ENCODE measurements at places on chromosomes 1 and 21. TPM values are rescaled to one million over a fixed set of nuclear protein-coding genes. Genes with fewer than 3 reads are reported as not detected.

DNA sequence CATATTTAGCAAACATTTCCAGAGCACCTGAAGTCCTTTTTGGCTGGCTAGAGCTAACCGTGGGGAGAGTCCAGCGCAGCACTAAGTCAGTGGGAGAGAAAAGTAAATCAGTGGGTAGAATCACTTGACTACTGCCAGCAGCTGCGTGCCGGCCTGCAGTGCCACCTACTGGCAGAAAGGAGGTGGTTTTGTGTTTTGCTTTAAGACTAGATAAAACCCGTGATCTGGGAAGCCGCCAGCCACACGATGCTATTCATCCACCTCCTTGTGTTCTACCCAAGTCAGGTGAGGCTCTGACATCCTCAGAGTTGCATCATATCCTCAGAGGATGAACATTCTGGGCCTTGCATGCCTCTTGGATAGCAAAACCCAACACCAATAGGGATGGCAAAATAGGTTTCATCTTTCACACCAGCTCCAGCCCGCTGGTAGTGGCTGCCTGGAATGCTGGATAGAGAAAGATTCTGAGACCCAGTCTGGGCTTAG is 14.1 kb upstream of the HEYL start:
- no peak overlapping the region for H3K4me3 ChIP-seq
- H3K27ac ChIP-seq = no peak overlapping the region
- DNase-seq = peak; percentile 60
- peaks cover 20% of the 10 kb centered on the region for H3K4me1 ChIP-seq

PBX1 gene
- total RNA-seq = not detected

HSPG2 gene
- 3.9 TPM for total RNA-seq

DNA sequence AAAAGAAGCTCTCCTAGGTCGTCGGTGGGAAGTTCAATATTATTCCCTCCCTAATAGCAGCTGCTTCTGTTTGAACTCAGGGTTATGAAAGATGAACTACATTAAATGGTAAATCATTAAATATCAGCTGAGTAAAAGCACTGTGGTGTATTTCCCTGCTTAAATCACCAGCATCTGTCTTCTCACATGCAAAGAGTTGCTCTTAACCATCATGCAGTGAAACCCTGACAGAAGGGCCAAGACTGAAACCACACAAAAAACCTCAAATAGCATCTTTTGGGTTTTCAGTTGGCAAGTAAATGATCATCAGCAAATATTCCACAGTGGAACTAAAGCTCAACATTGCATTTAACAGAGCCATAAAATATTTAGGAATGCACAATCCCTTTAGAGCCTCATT is 380.0 kb upstream of the ADGRL2 start:
- no peaks in the 10 kb centered on the region for H3K27me3 ChIP-seq
- no peak overlapping the region for H3K4me3 ChIP-seq
- H3K4me1 ChIP-seq = no peaks in the 10 kb centered on the region
- no peak for DNase-seq

DNA sequence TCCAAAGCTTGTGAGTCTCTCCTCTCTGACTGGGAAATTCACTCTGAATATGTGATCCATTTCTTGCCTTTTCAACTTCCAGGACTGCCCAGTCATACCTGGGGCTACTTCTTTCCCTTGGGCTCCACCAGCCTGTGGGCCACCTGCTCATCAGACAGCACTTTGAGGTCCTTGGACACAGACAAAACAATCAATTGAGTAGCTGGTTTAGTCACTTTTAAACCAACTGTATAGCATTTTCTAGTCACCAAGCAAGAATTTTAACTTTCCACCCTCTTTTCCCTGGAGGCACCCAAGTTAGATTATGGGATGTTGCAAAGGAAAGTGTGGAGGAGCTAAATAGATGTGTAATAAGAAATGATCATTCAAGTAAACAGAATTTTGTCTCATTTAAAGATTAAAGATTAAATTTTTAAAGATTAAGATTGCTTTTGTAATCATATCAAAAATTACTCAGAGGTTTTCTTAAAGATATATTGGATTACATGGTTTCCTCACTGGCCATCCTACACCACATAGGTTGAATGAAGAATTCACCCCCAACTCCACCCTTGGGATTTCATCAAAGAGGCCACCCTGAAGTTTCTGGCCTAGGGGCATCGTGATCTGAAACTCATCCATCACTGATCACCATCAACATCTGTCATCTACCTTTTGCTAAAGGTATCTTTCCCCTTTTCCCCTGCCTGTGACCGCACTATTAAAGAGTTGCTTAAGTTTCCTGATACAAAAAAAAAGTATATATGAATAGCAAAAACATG is 219.2 kb upstream of the NR5A2 start:
- no peak for DNase-seq
- H3K27me3 ChIP-seq = no peaks in the 10 kb centered on the region
- H3K36me3 ChIP-seq = no peaks in the 10 kb centered on the region
- no peak overlapping the region for H3K4me3 ChIP-seq
- no peak overlapping the region for H3K27ac ChIP-seq

KCNQ4 gene
- total RNA-seq = 0.57 TPM

- peaks cover 26% of the 10 kb centered on the region for H3K27me3 ChIP-seq
- no peak for DNase-seq
Observed at GRCh38 chr1:98001764-98002163, 80.9 kb upstream of the DPYD start.

GRCh38 chr1:151124763-151125403 is 21.5 kb downstream of the SEMA6C start:
- H3K36me3 ChIP-seq = peaks cover 3% of the 10 kb centered on the region
- H3K27ac ChIP-seq = no peak overlapping the region
- DNase-seq = no peak
- H3K4me3 ChIP-seq = no peak overlapping the region
- H3K4me1 ChIP-seq = no peaks in the 10 kb centered on the region

GRCh38 chr1:201647094-201647493 is 108.2 kb downstream of the NAV1 start:
- H3K36me3 ChIP-seq = no peaks in the 10 kb centered on the region
- H3K4me3 ChIP-seq = no peak overlapping the region
- DNase-seq = no peak
- H3K4me1 ChIP-seq = no peaks in the 10 kb centered on the region
- peaks cover 45% of the 10 kb centered on the region for H3K27me3 ChIP-seq

GRCh38 chr1:218135371-218135770 is 149.7 kb upstream of the RRP15 start:
- H3K36me3 ChIP-seq = no peaks in the 10 kb centered on the region
- no peak overlapping the region for H3K27ac ChIP-seq
- no peaks in the 10 kb centered on the region for H3K4me1 ChIP-seq
- H3K27me3 ChIP-seq = no peaks in the 10 kb centered on the region

- no peak for DNase-seq
- H3K27me3 ChIP-seq = peaks cover 1% of the 10 kb centered on the region
- no peaks in the 10 kb centered on the region for H3K4me1 ChIP-seq
- H3K4me3 ChIP-seq = no peak overlapping the region
Observed at GRCh38 chr1:5447503-5447960, 544.7 kb downstream of the NPHP4 start.

MYOG gene
- not detected for total RNA-seq

DNA sequence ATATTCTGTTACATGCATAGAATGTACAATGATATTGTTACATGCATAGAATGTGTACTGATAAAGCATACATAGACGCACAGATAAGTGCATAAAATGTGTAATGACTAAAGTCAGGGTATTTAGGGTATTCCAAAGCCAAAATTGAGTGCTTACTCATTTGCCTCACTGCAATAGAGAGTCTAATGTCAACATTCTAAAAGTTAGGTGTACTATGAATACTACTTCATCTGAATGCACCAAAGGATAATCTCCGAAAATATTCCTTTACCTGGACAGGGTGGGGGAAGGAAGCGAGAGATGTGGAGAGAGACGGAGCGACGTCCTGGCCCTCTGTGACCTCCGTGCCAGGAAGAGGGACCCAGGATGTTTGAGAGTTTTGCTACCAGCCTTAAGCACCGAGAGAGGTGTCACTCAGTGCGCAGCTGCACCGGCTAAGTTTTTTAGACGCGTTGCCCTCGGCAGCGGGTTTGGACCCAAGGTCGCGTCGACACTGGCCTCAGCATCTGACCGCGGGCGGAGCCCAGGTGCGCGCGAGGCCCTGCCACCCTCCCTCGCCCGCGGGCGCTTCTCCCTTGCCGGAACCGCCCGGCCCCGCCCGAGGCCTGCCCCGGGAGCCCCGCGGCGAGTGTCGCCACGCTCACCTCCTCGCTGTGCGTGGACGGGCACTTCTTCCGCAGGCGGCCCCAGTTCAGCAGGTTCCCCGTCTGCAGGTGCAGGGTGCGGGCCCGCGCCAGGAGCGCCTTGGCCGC is 660 bp downstream of the GCLM start:
- DNase-seq = peak; percentile 52
- peaks cover 26% of the 10 kb centered on the region for H3K36me3 ChIP-seq
- H3K27ac ChIP-seq = peak overlapping the region; percentile 86
- H3K4me3 ChIP-seq = peak overlapping the region; percentile 97
- peaks cover 14% of the 10 kb centered on the region for H3K27me3 ChIP-seq
- H3K4me1 ChIP-seq = peaks cover 38% of the 10 kb centered on the region

VASH2 gene
- total RNA-seq = 1.8 TPM

DNA sequence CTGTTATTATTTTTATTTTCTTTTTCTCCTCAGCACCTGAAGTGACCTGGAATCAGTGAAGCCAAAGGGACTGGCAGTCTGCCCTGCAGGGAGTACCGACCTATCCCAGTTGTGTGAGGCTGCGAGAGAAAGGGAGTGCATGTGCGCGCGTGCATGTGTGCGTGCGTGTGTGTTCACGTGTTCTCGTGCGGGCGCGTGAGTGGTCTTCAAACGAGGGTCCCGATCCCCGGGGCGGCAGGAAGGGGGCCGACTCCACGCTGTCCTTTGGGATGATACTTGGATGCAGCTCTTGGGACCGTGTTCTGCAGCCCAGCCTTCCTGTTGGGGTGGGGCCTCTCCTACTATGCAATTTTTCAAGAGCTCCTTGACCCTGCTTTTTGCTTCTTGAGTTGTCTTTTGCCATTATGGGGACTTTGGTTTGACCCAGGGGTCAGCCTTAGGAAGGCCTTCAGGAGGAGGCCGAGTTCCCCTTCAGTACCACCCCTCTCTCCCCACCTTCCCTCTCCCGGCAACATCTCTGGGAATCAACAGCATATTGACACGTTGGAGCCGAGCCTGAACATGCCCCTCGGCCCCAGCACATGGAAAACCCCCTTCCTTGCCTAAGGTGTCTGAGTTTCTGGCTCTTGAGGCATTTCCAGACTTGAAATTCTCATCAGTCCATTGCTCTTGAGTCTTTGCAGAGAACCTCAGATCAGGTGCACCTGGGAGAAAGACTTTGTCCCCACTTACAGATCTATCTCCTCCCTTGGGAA is 123.3 kb downstream of the PRDM2 start:
- peak; percentile 4 for DNase-seq
- H3K27me3 ChIP-seq = no peaks in the 10 kb centered on the region
- peaks cover 4% of the 10 kb centered on the region for H3K36me3 ChIP-seq
- H3K27ac ChIP-seq = no peak overlapping the region
- H3K4me3 ChIP-seq = no peak overlapping the region

- peaks cover 4% of the 10 kb centered on the region for H3K4me1 ChIP-seq
- no peak overlapping the region for H3K27ac ChIP-seq
- H3K4me3 ChIP-seq = no peak overlapping the region
- no peak for DNase-seq
- no peaks in the 10 kb centered on the region for H3K36me3 ChIP-seq
Observed at GRCh38 chr1:25869909-25870606, 5.5 kb downstream of the PAQR7 start.

DNA sequence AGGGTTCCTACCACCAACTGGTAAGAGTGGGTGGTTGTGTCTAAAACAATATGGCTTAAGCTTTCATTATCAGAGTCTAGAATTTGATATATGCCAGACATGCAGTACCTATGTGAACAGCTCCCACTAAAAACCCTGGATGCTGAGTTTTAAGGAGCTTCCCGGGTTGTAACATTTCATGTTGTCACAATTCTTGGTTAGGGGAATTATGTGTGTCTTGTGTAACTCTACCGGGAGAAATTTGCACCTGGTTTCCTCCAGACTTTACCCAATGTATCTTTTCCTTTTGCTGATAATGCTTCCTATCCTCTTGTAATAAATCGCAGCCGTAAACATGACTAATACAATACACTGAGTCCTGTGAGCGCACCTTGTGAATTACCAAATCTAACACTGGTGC is 48.3 kb downstream of the ARID4B start:
- peaks cover 28% of the 10 kb centered on the region for H3K4me1 ChIP-seq
- no peak for DNase-seq
- H3K36me3 ChIP-seq = peaks cover 3% of the 10 kb centered on the region

GRCh38 chr1:199463521-199464127 is 563.9 kb upstream of the NR5A2 start:
- peaks cover 3% of the 10 kb centered on the region for H3K27me3 ChIP-seq
- no peak overlapping the region for H3K27ac ChIP-seq

OR2T2 gene
- total RNA-seq = not detected

- peak overlapping the region; percentile 77 for H3K27ac ChIP-seq
- peak overlapping the region; percentile 89 for H3K4me3 ChIP-seq
- H3K4me1 ChIP-seq = peaks cover 37% of the 10 kb centered on the region
- DNase-seq = no peak
- H3K36me3 ChIP-seq = peaks cover 21% of the 10 kb centered on the region
Observed at GRCh38 chr21:33403786-33404585, 773 bp downstream of the IFNGR2 start.

LCE1A gene
- not detected for total RNA-seq

LMX1A gene
- not detected for total RNA-seq

DNA sequence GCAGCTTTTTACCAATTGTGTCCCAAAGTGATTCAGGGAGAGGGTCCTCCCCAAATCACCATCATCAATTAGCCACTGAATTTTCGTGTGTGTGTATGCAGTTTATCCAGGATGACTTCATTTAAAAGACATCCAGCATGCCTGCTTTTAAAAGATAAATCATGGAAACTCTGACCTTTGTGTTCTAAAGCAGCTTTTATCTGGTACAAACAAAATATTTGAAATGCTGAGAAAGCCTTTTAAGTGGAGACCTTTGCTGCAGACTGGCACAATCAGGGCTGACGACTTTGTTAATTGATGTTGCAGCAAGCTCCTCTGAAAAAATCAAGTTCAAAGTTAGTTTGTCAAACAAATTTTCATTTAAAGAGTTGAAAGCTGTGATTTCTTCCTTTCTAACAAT is 104.7 kb downstream of the PCP4 start:
- H3K36me3 ChIP-seq = no peaks in the 10 kb centered on the region
- no peaks in the 10 kb centered on the region for H3K27me3 ChIP-seq
- no peaks in the 10 kb centered on the region for H3K4me1 ChIP-seq
- no peak overlapping the region for H3K27ac ChIP-seq
- H3K4me3 ChIP-seq = no peak overlapping the region
- DNase-seq = no peak

TSACC gene
- total RNA-seq = not detected

NBPF10 gene
- total RNA-seq = 4.2 TPM

SLC30A10 gene
- not detected for total RNA-seq

DNA sequence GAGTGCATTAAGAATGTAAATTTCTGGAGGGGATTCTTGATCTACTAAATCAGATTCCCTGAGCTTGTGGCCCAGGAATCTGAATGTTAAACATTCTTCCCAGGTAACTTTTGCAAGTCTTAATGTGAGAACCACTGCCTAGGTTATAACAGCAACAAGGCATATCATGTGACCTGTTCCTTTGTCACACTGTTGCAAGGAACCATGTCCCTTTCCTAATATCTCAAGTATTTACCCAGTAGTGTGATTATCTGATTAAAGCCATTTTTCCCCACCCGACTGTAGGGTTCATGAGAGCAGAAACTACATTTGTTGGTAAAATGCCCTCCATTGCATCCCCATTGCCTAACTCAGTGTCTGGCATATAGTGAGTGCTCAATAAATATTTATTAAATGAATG is 112.9 kb upstream of the ATP1A1 start:
- H3K27ac ChIP-seq = no peak overlapping the region
- no peak for DNase-seq
- peaks cover 27% of the 10 kb centered on the region for H3K4me1 ChIP-seq
- no peaks in the 10 kb centered on the region for H3K36me3 ChIP-seq
- no peak overlapping the region for H3K4me3 ChIP-seq

RNF186 gene
- not detected for total RNA-seq

EPHA2 gene
- total RNA-seq = not detected
